Large intestine (tissue), 12 donors: ENCODE measurements at places on chromosomes 16 and 17.

DNA sequence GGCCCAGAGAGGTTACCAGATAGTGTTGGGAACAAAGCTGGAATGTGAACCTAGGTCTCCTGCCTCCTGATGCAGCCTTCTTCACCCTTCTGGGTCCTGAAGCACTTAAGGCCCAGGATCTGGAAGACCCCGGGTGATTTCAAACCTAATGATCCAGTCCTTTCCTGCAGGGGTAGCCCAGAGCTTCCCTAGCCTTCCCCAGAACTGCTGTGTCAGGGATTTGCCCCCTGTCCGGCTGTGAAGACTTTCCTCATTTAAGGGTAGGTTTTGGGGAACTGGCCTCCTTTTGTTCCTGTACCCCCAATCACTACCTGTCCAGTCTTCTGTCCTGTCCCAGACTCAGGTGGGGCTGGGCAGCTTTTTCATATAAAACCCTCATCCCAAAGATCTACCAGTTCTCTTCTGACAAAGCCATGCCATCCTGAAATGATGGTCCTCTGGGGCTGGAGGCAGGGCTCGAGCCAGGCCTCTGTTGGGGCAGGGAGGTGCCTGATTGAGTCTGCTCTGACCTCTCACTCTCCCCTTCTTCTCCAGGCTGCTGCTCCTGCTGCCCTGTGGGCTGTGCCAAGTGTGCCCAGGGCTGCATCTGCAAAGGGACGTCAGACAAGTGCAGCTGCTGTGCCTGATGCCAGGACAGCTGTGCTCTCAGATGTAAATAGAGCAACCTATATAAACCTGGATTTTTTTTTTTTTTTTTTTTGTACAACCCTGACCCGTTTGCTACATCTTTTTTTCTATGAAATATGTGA lies 1.3 kb downstream of the MT1X start:
- no peak for DNase-seq
- H3K4me3 ChIP-seq, result peak overlapping the region; percentile 61
- H3K27ac ChIP-seq, result no peak overlapping the region
- H3K27me3 ChIP-seq, result no peaks in the 10 kb centered on the region
- peaks cover 7% of the 10 kb centered on the region for H3K4me1 ChIP-seq

- no peak for DNase-seq
- H3K4me3 ChIP-seq, result no peak overlapping the region
- H3K4me1 ChIP-seq, result peaks cover 7% of the 10 kb centered on the region
- no peaks in the 10 kb centered on the region for H3K27me3 ChIP-seq
- no peak overlapping the region for H3K27ac ChIP-seq
Observed at GRCh38 chr17:2792366-2793169, 3.7 kb upstream of the RAP1GAP2 start.

DNA sequence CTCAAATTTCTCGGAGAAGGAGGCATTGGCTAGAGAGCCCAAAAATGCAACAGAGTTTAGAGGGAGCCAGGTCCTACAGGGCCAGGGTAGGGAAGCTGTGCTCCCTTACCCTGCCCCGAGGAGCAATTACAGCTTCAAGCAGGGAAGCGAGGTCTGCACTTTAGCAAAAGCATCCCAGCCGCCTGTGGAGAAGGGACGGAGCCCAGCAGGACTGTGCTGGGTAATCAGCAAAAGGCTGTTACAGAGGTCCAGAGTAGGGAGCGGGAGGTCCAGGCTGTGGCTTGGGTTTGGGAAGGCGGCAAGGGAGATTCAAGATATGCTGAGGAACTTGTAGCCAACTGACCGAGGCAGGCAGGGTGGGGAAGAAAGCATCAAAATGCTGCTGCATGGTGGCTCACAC lies 162.6 kb downstream of the TMEM132E start:
- H3K4me3 ChIP-seq, result no peak overlapping the region
- no peak overlapping the region for H3K27ac ChIP-seq
- peaks cover 2% of the 10 kb centered on the region for H3K27me3 ChIP-seq

DNA sequence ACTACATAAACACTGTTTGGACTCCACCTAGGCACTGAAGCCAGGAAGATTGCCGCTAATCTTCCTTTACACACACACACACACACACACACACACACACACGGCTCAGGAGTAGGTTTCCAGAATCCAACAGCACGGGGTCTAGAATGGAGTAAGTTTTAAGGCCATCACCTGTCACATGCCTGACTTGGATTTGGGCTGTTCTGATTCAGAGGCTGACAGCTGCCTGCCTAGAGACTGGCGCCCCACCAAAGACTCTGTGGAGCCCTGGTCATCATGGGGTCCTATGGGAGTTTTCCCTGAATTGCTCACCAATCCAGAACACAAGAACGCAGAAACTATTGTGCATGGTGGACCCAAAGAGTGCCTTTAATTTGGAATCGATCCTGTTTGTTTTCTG lies 10.9 kb downstream of the CDRT4 start:
- no peak for DNase-seq
- no peaks in the 10 kb centered on the region for H3K27me3 ChIP-seq
- H3K4me3 ChIP-seq, result no peak overlapping the region
- H3K27ac ChIP-seq, result no peak overlapping the region
- peaks cover 25% of the 10 kb centered on the region for H3K4me1 ChIP-seq

DNA sequence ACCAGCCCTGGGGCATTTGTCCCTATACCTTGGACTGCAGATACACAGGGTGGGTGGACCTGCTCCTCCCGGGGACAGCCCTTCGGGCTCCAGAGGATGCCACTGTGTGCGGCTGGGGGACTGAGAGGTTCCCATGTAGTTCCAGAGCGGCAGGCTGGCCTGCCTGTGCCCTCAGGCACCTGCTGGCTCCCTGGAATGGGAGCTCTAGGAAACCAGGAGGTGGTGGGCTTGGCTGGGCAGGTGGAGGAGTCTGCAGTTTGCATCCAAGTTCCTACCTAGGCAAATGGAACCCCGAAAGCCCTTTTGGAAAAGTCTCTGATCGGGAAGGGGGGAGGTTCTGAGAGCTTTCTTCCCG lies 982 bp downstream of the DBNDD1 start:
- H3K4me1 ChIP-seq, result peaks cover 22% of the 10 kb centered on the region
- peak overlapping the region; percentile 45 for H3K4me3 ChIP-seq
- H3K27ac ChIP-seq, result no peak overlapping the region
- DNase-seq, result no peak
- peaks cover 8% of the 10 kb centered on the region for H3K27me3 ChIP-seq

- no peak overlapping the region for H3K27ac ChIP-seq
- peaks cover 2% of the 10 kb centered on the region for H3K27me3 ChIP-seq
- no peak for DNase-seq
- no peaks in the 10 kb centered on the region for H3K36me3 ChIP-seq
- no peaks in the 10 kb centered on the region for H3K4me1 ChIP-seq
Observed at GRCh38 chr17:14329900-14330491, 29.1 kb downstream of the HS3ST3B1 start.

DNA sequence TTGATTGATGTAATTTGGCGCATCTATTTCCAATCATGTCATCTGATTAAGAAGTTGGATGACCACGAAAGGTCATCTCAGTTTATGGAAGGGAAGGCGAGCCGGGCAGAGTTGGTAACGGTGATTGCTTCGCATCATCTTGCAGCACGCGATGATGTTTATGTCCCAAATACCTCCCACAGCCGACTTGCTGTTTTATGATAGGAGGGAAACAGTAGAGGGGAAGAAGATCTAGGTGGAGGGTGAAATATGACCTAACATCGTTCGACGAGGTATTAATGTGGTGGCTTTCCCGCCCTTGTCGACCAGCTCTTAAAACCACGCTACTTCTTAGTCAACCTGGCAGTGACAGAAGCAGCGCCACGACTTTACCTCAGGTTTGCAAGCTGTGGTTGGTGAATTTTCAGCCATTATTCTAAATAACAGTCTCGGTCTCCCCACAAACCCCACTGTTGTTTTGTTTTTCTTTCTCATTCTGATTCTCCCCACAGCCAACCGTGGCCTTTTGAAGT lies 805 bp upstream of the TANC2 start:
- no peaks in the 10 kb centered on the region for H3K36me3 ChIP-seq
- H3K27me3 ChIP-seq, result peaks cover 23% of the 10 kb centered on the region
- H3K4me3 ChIP-seq, result peak overlapping the region; percentile 70
- H3K27ac ChIP-seq, result peak overlapping the region; percentile 71
- no peak for DNase-seq
- H3K4me1 ChIP-seq, result peaks cover 4% of the 10 kb centered on the region

DNA sequence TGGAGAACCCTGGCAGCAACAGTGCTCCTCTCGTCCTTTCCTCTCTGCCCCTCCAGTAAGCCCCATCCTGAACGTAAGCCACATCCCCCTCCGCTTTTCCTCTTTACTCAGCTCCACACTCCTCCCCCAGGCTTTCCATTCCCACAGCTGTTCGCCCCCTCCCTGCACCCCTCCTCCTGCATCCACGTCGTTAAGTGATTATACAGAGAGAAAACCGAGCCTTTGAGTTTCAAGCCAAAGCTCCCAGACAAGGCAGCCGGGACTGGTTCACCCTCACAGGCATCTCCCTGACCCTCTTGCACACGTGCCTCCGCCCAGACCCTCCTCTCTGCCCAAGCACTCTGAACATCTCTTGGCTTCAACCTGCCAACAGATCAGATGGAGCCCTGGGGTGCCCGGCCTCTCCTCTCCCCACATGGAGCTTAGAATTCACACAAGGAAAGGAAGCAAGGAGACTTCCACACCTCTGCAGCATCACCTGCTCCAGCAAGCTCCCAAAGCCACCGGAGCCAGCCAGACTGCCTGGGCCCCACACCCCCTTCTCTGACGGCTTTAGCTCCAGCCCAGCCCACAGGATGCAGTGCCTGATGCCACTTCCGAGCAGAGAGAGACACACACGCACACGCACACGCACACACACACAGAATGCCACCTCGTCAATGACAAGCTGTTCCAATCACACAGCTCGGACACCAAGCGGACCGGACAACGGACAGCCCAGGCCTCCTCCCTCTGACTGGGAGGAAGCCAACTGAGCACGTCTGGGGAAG lies 99.9 kb upstream of the CCL2 start:
- peaks cover 60% of the 10 kb centered on the region for H3K27me3 ChIP-seq
- H3K4me3 ChIP-seq, result no peak overlapping the region
- peak; percentile 19 for DNase-seq
- H3K27ac ChIP-seq, result no peak overlapping the region

DNA sequence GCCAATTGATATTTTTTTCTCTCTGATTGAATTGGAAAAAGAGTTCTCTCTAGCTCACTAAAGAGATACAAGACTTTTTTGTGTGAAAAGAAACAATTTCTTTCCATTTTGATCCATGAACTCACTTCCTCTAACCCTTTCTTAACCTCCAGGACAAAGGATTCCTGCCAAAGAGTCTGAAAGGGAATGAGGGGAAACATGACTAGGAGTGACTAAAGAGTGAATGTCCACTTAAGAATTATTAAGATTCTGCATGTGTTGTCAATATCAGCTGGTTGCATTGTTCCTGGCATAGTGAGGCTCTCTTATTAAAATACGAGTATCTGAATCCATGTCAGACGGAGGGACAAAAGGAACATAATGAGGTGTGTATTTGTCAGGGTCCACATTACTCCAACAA lies 344.7 kb downstream of the GRIN2A start:
- H3K4me1 ChIP-seq, result no peaks in the 10 kb centered on the region
- H3K27ac ChIP-seq, result no peak overlapping the region
- DNase-seq, result no peak
- no peaks in the 10 kb centered on the region for H3K27me3 ChIP-seq

- no peaks in the 10 kb centered on the region for H3K27me3 ChIP-seq
- H3K4me3 ChIP-seq, result no peak overlapping the region
- peaks cover 13% of the 10 kb centered on the region for H3K36me3 ChIP-seq
- H3K27ac ChIP-seq, result no peak overlapping the region
Observed at GRCh38 chr17:5211458-5211857, 19.8 kb upstream of the ZNF594 start.

- no peak overlapping the region for H3K27ac ChIP-seq
- no peak overlapping the region for H3K4me3 ChIP-seq
- no peak for DNase-seq
- no peaks in the 10 kb centered on the region for H3K27me3 ChIP-seq
- peaks cover 21% of the 10 kb centered on the region for H3K36me3 ChIP-seq
Observed at GRCh38 chr16:2610781-2611498, 71.4 kb upstream of the KCTD5 start.

GRCh38 chr16:30895627-30896260 lies 670 bp upstream of the CTF1 start:
- peaks cover 11% of the 10 kb centered on the region for H3K36me3 ChIP-seq
- peaks cover 33% of the 10 kb centered on the region for H3K4me1 ChIP-seq
- peak; percentile 42 for DNase-seq
- no peaks in the 10 kb centered on the region for H3K27me3 ChIP-seq

- no peak overlapping the region for H3K4me3 ChIP-seq
- DNase-seq, result no peak
- H3K27me3 ChIP-seq, result no peaks in the 10 kb centered on the region
- H3K27ac ChIP-seq, result no peak overlapping the region
Observed at GRCh38 chr17:29250666-29251065, 4.0 kb downstream of the CRYBA1 start.

DNA sequence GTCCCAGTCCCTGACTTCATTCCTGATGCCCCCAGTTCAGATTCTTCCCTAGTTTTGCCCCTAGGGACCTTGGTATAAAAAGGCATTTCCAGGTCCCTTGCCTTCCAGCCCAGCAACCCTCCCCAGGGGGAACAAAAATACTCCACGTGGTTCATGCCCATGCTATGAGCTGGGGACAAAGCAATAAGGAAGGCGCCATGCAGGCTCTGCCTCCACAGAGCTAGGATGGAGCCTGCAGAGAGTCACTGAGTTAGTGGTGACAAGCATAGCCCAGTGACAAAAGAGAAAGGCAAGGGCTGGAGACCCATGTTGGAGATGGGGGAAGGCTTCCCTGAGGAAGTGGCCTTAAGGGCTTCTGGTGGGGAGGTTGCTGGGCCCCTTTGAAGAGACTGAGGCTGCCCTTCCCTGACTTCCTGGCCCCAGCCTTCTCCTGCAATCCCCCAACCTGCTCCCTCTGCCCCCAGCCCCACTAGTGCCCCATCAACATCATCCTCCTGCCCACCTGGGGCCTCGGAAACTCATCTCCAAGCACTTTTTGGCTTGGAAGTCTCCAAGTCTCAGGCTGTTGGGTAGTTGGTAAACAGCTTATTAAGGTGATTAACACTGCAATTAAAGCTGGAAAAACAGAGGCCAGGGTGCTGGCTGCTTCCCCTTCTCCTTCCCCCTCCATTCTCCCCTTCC lies 9.6 kb downstream of the DLX3 start:
- H3K4me1 ChIP-seq, result no peaks in the 10 kb centered on the region
- no peak for DNase-seq
- H3K27ac ChIP-seq, result no peak overlapping the region
- H3K4me3 ChIP-seq, result no peak overlapping the region

- DNase-seq, result peak; percentile 16
- peaks cover 2% of the 10 kb centered on the region for H3K36me3 ChIP-seq
- H3K27me3 ChIP-seq, result no peaks in the 10 kb centered on the region
- H3K4me3 ChIP-seq, result no peak overlapping the region
- H3K27ac ChIP-seq, result no peak overlapping the region
- no peaks in the 10 kb centered on the region for H3K4me1 ChIP-seq
Observed at GRCh38 chr16:52456368-52456767, 90.6 kb downstream of the TOX3 start.

GRCh38 chr16:67666032-67666551 lies 458 bp downstream of the ENKD1 start:
- peak; percentile 45 for DNase-seq
- H3K36me3 ChIP-seq, result peaks cover 4% of the 10 kb centered on the region
- H3K4me3 ChIP-seq, result peak overlapping the region; percentile 61
- H3K27ac ChIP-seq, result no peak overlapping the region
